ENCODE measurements at places on chromosomes 2 and 18.

- no peak for DNase-seq
Measured at GRCh38 chr2:32464431-32464830, 107.6 kb downstream of the BIRC6 start.

- DNase-seq: no peak
Measured at GRCh38 chr2:229133155-229133772, 137.8 kb downstream of the PID1 start.

- no peak for DNase-seq
Measured at GRCh38 chr2:188475945-188476344, 184.3 kb downstream of the GULP1 start.

DNA sequence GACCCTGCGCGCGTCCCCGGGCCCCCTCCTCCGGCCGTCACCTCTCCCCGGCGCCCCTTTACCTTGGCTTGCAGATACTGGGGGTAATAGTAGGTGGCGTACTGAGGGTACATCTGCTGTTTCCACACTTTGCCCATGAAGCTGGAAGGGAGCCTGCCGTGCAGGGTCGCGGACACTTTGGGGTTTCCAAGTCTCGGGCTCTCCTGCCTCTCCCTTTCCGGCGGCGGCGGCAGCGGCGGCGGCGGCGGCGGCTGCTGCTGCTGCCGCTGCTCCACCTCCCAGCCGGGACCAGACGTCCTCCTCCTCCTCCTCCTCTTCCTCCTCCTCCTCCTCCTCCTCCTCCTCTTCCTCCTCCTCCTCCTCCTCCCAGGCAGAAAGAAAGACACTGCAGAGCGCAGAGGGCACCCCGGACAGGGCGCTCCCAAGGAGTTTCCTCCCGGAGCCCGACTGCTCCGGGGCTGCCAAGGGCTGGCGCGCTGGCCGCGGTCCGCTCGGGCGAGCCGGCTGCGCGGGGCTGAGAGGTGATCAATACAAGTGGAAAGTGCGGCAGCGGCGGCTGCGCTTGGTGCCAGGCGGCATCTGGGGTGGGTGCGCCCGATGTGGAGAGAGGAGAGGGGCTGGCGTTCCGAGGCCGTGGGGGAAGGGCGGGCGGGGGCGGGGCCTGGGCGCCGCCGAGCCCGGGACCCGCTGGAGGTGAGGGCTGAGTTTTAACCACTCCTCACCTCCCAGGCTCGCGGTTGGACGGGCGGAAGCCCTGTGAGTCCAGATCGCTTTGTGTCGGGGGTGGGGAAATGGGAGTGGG, at the start of gene RBMS1:
Gene RBMS1, minus strand, starts transcription at position 581 of the 802 bp plus-strand sequence. Its CDS starts 444 bp downstream, at position 137.
- DNase-seq: no peak

GRCh38 chr2:74507926-74508520, 528 bp upstream of the PCGF1 start:
- no peak for DNase-seq

All from GM19239 (cell line).